Regular cardiac myocyte (primary cell): ENCODE measurements at places on chromosomes 2 and 18. TPM values are rescaled to one million over a fixed set of nuclear protein-coding genes. Genes with fewer than 3 reads are reported as not detected.

The CNDP1 gene
- total RNA-seq: not detected in 2 replicates

The PROKR1 gene
- total RNA-seq: not detected in 2 replicates

The NOL4 gene
- under 0.01 and 0.38 TPM in 2 replicates for total RNA-seq

The EVX2 gene
- total RNA-seq: not detected in 2 replicates

The CDK15 gene
- total RNA-seq: 0.56 and 0.77 TPM in 2 replicates

The SERPINB12 gene
- total RNA-seq: not detected in 2 replicates

The LDLRAD4 gene
- total RNA-seq: under 0.01 TPM in 2 replicates

The NEU4 gene
- total RNA-seq: 0.19 and 0.28 TPM in 2 replicates

The NT5C1B gene
- not detected in 2 replicates for total RNA-seq

The KATNAL2 gene
- total RNA-seq: 0.96 and 2.5 TPM in 2 replicates

The PREB gene
- 44.5 and 53.3 TPM in 2 replicates for total RNA-seq

The RGPD3 gene
- 0.19 and 0.85 TPM in 2 replicates for total RNA-seq

The SDC1 gene
- total RNA-seq: 14.4 and 19.6 TPM in 2 replicates

The RIT2 gene
- not detected in 2 replicates for total RNA-seq

The ZSWIM2 gene
- total RNA-seq: under 0.01 TPM in 2 replicates

The SERPINB3 gene
- total RNA-seq: not detected in 2 replicates

The GLI2 gene
- 2.0 and 9.8 TPM in 2 replicates for total RNA-seq

The PRSS56 gene
- not detected in 2 replicates for total RNA-seq

The TMEM37 gene
- total RNA-seq: under 0.01 and 0.19 TPM in 2 replicates

The CXCR2 gene
- not detected in 2 replicates for total RNA-seq

The RAD51AP2 gene
- under 0.01 TPM in 2 replicates for total RNA-seq

The CAPN14 gene
- under 0.01 and 0.28 TPM in 2 replicates for total RNA-seq

The UGT1A9 gene
- under 0.01 TPM in 2 replicates for total RNA-seq

The SLC23A3 gene
- total RNA-seq: 0.58 and 1.7 TPM in 2 replicates

The LCLAT1 gene
- total RNA-seq: 13.8 and 16.3 TPM in 2 replicates

The ANO7 gene
- total RNA-seq: 0.38 and 0.85 TPM in 2 replicates

The TMEM131 gene
- 27.3 and 30.1 TPM in 2 replicates for total RNA-seq

The DRC1 gene
- under 0.01 TPM in 1 of 2 replicates, not detected in the other for total RNA-seq

The RAB27B gene
- 5.9 and 16.9 TPM in 2 replicates for total RNA-seq
